ENCODE measurements at places on chromosomes 4 and X. TPM values are rescaled to one million over a fixed set of nuclear protein-coding genes. Genes with fewer than 3 reads are reported as not detected.

- no peak overlapping the region for H3K4me3 ChIP-seq
- DNase-seq, result no peak
- H3K36me3 ChIP-seq, result no peaks in the 10 kb centered on the region
- H3K27ac ChIP-seq, result no peak overlapping the region
- no peaks in the 10 kb centered on the region for H3K27me3 ChIP-seq
Observed at GRCh38 chrX:22859642-22860041, 140.1 kb upstream of the DDX53 start.

DNA sequence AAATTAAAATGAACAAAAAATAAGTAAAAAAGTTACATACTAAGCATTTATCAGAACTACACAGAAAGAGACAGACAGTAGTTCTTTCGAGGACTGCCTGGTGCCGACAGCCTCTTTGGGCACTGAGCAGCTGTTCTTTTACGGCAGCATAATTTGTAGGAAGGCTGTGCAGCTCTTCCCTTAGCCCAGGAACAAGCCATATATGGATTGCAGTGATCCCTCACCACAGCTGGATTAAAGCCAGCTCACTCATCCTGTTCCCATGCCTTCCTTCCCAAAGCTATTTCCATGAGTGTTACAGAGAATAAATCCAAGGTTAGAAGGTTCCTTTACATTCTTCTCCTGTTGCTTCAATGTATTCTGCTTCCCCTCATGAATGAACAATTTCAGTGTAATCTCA is 71.7 kb downstream of the DDX60L start:
- H3K4me3 ChIP-seq, result no peak overlapping the region
- H3K4me1 ChIP-seq, result peaks cover 3% of the 10 kb centered on the region
- H3K27ac ChIP-seq, result no peak overlapping the region

- no peak overlapping the region for H3K27ac ChIP-seq
- DNase-seq, result no peak
- no peaks in the 10 kb centered on the region for H3K27me3 ChIP-seq
- H3K4me3 ChIP-seq, result no peak overlapping the region
- no peaks in the 10 kb centered on the region for H3K4me1 ChIP-seq
- no peaks in the 10 kb centered on the region for H3K36me3 ChIP-seq
Observed at GRCh38 chr4:137608085-137608484, 75.8 kb upstream of the PCDH18 start.

- no peaks in the 10 kb centered on the region for H3K4me1 ChIP-seq
- no peak for DNase-seq
- no peaks in the 10 kb centered on the region for H3K27me3 ChIP-seq
- no peaks in the 10 kb centered on the region for H3K36me3 ChIP-seq
- H3K27ac ChIP-seq, result no peak overlapping the region
Observed at GRCh38 chrX:36642052-36642451, 366.1 kb upstream of the FAM47C start.

The SPACA5 gene
- not detected for total RNA-seq

- peaks cover 2% of the 10 kb centered on the region for H3K4me1 ChIP-seq
- H3K4me3 ChIP-seq, result peak within 1 kb of the TSS; percentile 75
- no peaks in the 10 kb centered on the region for H3K27me3 ChIP-seq
Observed at GRCh38 chrX:2690856-2691542, at the start of gene CD99. TSS of gene CD99 (plus strand) at chrX:2691295. CDS start at chrX:2691361, 66 bp downstream.

- peaks cover 3% of the 10 kb centered on the region for H3K4me1 ChIP-seq
- no peak for DNase-seq
- no peaks in the 10 kb centered on the region for H3K27me3 ChIP-seq
- H3K4me3 ChIP-seq, result no peak overlapping the region
- peak overlapping the region; percentile 59 for H3K27ac ChIP-seq
Observed at GRCh38 chr4:86908251-86908657, 16.0 kb upstream of the C4orf36 start.

DNA sequence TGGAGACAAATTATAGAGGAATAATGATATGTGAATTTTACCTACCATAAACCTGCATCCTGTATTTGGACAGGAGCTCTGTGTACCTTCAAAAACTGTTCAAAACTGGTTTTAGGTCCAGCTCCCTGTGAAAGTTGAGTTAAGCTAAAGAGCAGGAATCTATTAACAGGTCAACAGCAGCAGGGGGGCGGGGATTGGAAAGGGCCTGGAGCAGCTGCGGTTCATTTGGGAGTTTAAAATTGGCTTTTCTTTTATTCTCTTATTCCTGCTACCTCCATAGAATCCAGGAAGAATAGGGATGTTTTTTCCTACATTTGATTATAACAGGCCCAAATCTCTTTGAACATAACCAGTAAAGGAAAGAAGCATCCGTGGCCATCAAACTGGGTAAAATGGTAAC is 23.8 kb downstream of the SHROOM3 start:
- no peaks in the 10 kb centered on the region for H3K27me3 ChIP-seq
- peak overlapping the region; percentile 8 for H3K4me3 ChIP-seq
- DNase-seq, result no peak

The SLC7A11 gene
- total RNA-seq, result 1.5 TPM

The CENPE gene
- 1.3 TPM for total RNA-seq

DNA sequence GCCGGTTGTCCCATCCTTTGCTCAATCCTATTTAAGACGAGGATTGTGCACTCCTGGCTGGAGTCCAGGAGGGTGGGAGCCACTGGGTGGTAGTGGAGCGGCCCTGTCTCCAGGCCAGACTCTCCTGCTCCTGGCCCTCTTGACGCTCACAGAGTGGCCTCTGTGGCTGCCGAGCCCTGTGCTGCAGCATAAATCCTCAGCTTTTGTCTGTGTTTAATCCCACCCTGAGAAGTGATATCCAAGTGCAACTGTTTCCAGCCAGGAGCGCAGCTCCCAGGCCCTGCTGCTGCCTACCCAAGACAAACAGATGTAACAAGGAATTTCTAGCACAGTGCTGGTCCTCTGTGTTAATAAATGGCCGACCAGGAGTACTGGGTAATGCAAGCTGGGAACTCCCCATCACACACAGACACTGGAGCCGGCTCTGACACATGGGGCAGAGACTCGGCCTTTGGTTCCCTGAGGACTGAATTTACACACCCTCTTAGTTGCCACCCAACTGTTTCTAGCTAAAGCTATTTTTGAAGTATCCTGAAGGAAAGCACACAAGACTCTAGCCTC is 85.3 kb downstream of the GATB start:
- H3K27ac ChIP-seq, result no peak overlapping the region
- no peaks in the 10 kb centered on the region for H3K27me3 ChIP-seq
- H3K36me3 ChIP-seq, result no peaks in the 10 kb centered on the region
- no peaks in the 10 kb centered on the region for H3K4me1 ChIP-seq

The COX7B2 gene
- total RNA-seq, result not detected

The GALNTL6 gene
- 1.6 TPM for total RNA-seq

DNA sequence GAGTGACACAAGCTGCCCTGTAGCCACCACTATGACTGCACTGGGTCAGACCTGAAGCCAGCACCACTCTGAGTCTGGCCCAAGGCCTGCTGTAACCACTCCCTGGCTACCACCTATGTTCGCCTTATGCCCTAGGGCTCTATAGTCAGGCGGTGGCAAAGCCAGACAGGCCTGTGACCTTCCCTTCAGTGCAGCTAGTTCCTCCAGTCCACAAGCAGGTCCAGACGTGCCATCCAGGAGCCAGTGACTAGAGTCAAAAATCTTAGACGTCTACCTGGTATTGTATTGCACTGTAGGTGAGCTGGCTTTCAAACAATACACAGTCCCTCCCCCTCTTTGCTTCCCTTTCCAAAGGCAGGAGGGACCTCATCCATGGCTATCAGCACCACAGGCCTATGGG is 54.0 kb upstream of the RNF128 start:
- H3K36me3 ChIP-seq, result no peaks in the 10 kb centered on the region
- no peaks in the 10 kb centered on the region for H3K27me3 ChIP-seq
- no peaks in the 10 kb centered on the region for H3K4me1 ChIP-seq
- H3K4me3 ChIP-seq, result no peak overlapping the region

GRCh38 chr4:39469429-39470077 is 10.7 kb downstream of the LIAS start:
- no peak overlapping the region for H3K4me3 ChIP-seq
- H3K4me1 ChIP-seq, result no peaks in the 10 kb centered on the region
- H3K27me3 ChIP-seq, result no peaks in the 10 kb centered on the region
- DNase-seq, result no peak
- no peak overlapping the region for H3K27ac ChIP-seq

The SCML2 gene
- total RNA-seq, result 2.2 TPM

The MND1 gene
- 1.3 TPM for total RNA-seq

The TMSB15C gene
- 5.4 TPM for total RNA-seq

The CENPVL2 gene
- not detected for total RNA-seq

The FAM47E gene
- total RNA-seq, result 1.8 TPM

Measured in aorta (tissue), 5 donors.